ENCODE measurements at places on chromosomes 16 and 17. TPM values are rescaled to one million over a fixed set of nuclear protein-coding genes. Genes with fewer than 3 reads are reported as not detected.

Gene AATK
- 0.33 TPM for total RNA-seq

Gene IL17C
- total RNA-seq, result 1.4 TPM

Gene KRTAP4-1
- not detected for total RNA-seq

Gene EPX
- total RNA-seq, result not detected

Gene KRT15
- 1.3 TPM for total RNA-seq

Gene CA10
- not detected for total RNA-seq

Gene CD300A
- total RNA-seq, result not detected

Gene PYDC1
- not detected for total RNA-seq

Gene ZP2
- total RNA-seq, result not detected

Gene C17orf78
- total RNA-seq, result not detected

Gene QRICH2
- total RNA-seq, result 3.3 TPM

Gene CCL8
- total RNA-seq, result not detected

Gene DHRS7C
- total RNA-seq, result not detected

Gene SERPINF2
- total RNA-seq, result 1.2 TPM

Gene TP53TG3F
- not detected for total RNA-seq

Gene RAB37
- total RNA-seq, result 0.82 TPM

Gene GH2
- total RNA-seq, result not detected

Gene PDE6G
- total RNA-seq, result 2.2 TPM

Gene UTS2R
- total RNA-seq, result not detected

Gene SLC16A11
- total RNA-seq, result not detected

Gene RNF157
- 6.0 TPM for total RNA-seq

Gene JPH3
- 1.9 TPM for total RNA-seq

Gene TP53TG3E
- total RNA-seq, result not detected

Gene CCL4
- total RNA-seq, result not detected

Gene CPNE7
- 11.5 TPM for total RNA-seq

Gene ABI3
- 0.41 TPM for total RNA-seq

Gene GEMIN4
- total RNA-seq, result 13.3 TPM

Gene PRCD
- not detected for total RNA-seq

Gene GOSR1
- total RNA-seq, result 35.1 TPM

Gene PDPK1
- 27.0 TPM for total RNA-seq

Gene ZPBP2
- total RNA-seq, result not detected

Gene TEKT1
- not detected for total RNA-seq

Gene TBX21
- not detected for total RNA-seq

Gene ATP5PD
- 275 TPM for total RNA-seq

Gene AANAT
- total RNA-seq, result not detected

Gene OTOP2
- not detected for total RNA-seq

Gene ARL5C
- total RNA-seq, result not detected

Gene GGT6
- 0.07 TPM for total RNA-seq

Gene CCDC78
- total RNA-seq, result 6.1 TPM

Gene MLKL
- 12.0 TPM for total RNA-seq

Gene NPIPA7
- 9.4 TPM for total RNA-seq

Gene CD79B
- 0.14 TPM for total RNA-seq

Gene ITGA2B
- 0.14 TPM for total RNA-seq

Gene CD300LB
- 0.07 TPM for total RNA-seq

Gene RNF222
- total RNA-seq, result 0.14 TPM

Gene RNF227
- 1.5 TPM for total RNA-seq

Gene CDT1
- total RNA-seq, result 11.3 TPM

Gene MYLK3
- not detected for total RNA-seq

Gene TSPAN10
- total RNA-seq, result 0.17 TPM

Gene MAPT
- total RNA-seq, result 0.25 TPM

Gene RPH3AL
- 22.4 TPM for total RNA-seq

Gene SRCIN1
- total RNA-seq, result 0.27 TPM

Gene MYH13
- not detected for total RNA-seq

Gene GPR139
- not detected for total RNA-seq

Gene KRTAP9-8
- total RNA-seq, result not detected
